ENCODE measurements at places on chromosomes 12 and 14.

DNA sequence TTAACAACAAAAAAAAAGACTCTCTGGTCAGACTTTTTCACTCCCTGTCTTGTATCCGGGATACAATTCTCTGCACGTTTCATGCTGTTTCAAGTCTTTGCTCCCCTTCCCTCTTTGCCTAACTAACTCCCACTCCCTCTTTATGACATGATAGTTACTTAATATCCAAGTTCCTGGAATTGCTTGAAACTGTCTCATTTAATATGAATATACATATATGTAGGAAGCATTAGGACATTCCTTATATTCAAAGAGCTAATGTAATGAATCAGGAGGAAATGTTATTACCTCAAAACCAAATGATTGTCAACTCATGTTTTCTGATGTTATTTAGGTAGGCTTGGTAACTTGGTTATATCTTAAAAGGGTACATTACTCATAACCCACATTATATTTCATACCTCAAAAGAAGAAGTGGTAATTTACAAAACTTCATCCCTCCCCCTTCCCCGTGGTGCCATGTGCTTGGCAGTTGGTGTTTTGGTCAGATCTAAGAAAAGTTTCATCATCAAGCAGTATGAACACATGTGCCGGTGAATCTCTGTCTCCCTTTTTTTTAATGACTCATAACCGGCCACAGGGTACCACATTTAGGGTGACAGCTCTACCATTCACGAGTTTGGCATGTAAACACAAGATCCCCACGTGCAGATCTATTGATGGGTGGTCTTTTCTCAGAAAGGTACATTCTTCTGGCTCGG, 56.5 kb downstream of the HCAR2 start:
- DNase-seq = no peak

DNA sequence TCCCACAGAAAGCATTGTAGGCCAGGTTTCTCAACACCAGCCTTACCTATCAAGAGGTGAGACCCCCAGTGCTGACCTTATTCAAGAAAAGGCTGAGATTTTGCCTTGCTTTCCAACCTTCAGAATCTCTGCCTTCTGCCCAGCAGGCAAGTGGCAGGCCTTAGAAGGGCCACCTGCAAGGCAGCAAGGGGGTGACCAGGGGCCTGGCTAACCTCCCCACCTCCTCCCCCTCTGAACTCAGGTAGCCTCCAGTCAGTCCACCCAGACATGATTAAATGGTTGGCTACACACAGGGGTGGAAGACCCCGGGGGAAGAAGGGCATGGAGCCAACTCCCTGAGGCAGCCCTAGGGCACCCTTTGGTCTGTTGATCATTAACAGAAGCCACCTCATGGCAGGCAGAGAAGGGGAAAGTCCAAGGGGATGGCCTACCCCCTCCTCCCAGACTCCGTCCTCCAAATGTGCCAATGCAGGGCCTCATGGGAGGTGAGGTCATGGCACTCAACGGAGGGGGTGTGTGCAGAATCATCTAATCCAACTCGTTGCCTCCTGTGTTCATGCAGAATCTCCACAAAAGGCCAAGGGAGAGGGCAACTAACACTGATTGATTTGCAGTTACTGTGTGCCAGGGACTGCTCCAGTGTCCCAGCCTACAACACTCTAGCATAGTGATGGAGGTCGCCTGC, 8.5 kb downstream of the ZFP36L1 start:
- DNase-seq = no peak

DNA sequence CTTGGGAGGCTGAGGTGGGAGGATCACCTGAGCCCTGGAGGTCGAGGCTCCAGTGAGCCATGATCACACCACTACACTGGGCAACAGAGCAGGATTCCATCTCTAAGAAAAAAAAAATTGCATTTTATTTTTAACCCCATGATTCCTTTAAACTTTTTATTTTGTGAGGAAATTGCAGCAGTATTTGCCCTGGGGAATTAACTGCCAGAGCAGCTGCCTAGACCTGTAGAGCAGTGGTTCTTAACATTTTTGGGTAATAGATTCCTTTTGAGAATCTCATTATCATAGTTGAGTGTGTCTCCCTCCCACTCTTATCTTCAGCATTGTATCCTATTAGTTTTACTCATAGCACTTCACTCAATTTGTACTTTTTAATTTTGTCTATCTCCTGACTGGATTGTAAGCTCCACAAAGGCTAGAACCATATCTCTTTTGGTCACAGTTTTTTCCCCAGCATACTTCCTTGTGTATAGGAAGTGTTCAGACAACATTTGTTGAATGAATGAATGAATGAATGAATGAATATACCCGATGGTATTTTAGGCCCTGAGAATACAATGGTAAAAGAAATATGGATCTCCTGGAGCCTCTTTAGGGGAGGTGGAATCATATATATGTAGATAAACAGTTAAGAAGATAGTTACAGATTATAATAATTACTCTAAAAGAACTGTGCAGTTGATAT, 40.6 kb downstream of the BRMS1L start:
- DNase-seq = no peak

DNA sequence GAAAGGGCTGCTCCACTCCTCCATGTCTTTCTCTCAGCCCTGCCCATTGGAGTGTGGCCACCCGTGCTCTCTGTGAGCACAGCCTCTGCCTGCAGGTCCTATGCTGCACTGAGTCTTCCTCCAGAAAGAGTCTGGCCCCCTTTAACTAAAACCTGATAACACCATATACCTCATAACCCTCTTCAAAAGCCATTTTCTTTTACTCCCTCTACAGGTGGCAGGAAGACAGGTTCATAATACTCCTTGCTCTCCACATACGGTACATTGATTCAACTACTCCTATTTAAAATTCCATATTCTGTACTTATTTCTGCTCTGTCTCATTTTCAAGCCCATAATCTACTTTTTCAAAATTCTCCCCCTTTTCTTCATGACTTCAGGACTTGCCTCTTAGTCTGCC, 144.0 kb downstream of the HELB start:
- DNase-seq = no peak

DNA sequence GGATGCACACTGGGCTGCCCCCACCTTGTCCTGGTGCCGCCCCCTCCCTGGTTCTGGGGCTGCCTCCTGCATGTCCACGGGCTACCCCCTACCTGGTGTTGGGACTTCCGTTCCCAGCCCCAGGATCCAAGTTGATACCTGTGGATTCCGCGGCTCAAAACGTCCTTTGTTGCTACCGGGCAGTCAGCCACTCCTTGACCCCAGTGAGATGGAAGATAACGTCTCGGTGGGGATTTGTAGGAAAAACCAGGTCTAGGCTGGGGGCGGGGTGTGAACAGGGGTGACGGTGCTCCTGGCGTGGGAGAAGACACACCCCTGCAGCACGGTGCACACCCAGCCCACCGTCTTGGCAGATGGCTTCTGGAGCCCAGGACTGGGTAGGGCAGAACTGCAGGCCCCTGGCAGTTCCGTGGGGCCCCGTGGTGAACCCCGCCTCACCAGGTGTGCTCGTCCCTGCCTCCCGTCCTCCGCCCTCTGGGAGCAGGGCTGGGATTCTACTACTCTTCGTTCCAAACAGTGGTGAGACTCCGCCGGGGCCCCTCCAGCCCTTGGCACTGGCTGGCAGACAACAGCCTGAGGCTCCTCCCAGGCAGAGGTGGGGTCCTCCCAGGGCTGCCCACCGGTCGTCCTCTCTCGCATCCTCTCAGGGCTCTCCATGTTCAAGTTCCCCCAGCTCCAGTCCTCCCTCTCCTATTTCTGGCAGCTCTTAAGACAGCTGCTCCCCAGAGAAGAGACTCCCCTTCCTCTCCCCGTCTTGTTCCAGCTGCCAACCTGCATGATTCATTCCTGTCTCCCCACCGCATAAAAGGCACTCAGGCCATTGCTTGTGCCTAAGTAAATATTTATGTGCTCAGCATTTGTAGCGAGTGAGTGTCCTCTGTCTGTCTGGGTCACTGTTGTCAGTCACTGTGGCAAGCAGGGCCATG, 75.5 kb downstream of the FBXL14 start:
- DNase-seq = no peak

- no peak for DNase-seq
These were observed 72.0 kb downstream of the PPP2R5E start for GRCh38 chr14:63470962-63471793.

DNA sequence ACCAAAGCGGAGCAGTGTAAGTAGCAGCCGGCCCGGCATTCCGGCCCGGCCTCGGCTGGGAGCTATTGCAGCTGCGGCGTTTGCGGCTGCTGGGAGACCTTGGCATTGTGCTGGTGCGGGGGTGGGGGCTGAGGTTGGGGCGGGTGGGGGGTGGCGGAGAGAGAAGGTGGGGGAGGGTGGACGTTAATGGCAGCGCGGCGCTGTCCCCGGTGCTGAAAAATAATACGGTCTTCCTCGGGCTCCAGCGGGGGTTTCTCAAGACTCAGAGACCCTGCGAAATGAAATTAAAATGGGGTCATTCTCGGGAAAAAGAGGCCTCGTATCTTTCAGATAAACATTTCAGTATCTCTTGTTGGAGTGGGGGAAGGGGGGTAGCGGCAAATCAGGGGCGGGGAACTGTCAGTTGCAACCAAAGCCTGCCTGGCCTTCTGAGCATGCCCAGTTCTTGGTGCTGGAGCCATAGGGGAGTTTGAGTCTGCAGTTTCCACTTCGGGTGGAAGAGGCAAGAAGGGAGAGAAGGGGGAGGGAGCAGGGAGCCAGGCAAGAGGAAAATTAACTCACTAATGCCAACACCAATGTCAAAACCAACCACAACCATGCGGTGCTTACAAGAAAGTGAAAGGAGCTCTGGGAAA, 414 bp downstream of the UNC79 start:
- DNase-seq = peak; percentile 25
